K562 (cell line): ENCODE measurements at places on chromosomes 5 and 9. TPM values are rescaled to one million over a fixed set of nuclear protein-coding genes. Genes with fewer than 3 reads are reported as not detected.
A peak's percentile ranks its signal among the peaks of the same experiment; 100 is the strongest.

Gene ZNF454
- total RNA-seq = not detected in 2 replicates

Gene SNCAIP
- total RNA-seq = not detected in 2 replicates

Gene FYB1
- total RNA-seq = 17.4 and 22.5 TPM in 2 replicates

- no peak for DNase-seq
Measured at GRCh38 chr9:109759589-109759988, 20.4 kb upstream of the PALM2AKAP2 start.

GRCh38 chr9:69428017-69428785 lies 103.2 kb downstream of the ENTREP1 start:
- DNase-seq = no peak

- no peak for DNase-seq
Measured at GRCh38 chr5:157387041-157387563, 72.9 kb upstream of the NIPAL4 start.

GRCh38 chr5:54520438-54520846 lies 2.9 kb downstream of the SNX18 start:
- peak; percentile 24 for DNase-seq

DNA sequence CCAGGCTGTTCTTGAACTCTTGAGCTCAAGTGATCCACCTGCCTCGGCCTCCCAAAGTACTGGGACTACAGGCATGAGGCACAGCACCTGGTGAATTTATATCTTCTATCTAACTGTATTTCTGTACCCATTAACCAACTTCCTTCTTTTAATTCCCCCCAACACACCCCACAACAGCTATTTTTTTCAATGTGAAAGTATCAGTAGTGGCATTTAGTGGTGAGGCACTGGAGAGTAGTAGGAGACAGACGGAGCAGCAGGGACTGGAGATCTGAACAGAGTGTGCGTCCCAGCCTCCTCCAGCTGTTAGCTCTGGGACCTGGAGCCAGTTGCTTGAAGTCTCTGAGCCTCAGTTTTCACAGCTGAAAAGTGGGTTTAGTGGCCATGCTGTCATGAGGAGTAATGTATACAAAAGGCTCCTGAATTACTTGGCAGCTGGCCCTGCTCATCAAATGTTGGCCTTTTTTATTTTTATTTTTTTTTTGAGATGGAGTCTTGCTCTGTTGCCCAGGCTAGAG lies 11.0 kb upstream of the EEIG1 start:
- DNase-seq = no peak
